CD8-positive, alpha-beta memory T cell (primary cell): ENCODE measurements at places on chromosomes 11 and 22.

DNA sequence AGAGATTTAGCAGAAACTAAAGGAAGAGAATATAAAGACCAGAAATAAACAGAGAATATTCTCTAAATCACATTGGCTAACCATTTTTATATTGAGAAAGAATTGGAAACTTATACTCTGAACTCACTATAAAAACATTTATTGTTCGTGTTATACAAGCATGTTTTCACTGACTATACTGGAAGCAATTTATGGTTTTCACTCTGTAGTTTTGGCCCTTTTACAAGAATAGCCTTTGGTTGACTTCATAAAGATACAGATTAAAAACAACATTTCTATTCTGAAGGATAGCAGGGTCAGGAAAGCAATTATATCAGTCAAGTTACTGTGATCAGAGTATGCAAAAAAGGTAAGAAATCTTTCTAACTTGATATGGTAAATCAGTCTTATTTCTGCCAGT lies 965.7 kb upstream of the FAT3 start:
- no peak for DNase-seq

DNA sequence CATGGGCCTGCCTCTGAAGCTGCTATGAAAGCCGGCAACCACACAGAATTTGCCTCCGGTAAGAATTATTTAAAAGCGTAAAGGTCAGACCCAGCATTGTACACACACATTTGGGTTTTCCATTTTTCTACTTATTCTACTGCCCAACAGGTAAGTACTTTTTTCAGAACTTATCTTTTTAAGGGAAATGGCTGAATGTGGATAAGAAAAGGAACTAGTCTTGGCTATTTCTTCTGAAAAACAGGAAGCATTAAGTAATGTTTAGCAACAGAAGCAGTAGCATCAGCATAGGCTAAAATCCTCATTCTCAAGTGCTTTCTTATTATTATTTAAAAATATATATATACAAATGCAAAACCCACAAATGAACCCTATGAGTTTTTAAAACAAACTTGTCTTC lies 103.1 kb downstream of the MPPED2 start:
- no peak for DNase-seq

DNA sequence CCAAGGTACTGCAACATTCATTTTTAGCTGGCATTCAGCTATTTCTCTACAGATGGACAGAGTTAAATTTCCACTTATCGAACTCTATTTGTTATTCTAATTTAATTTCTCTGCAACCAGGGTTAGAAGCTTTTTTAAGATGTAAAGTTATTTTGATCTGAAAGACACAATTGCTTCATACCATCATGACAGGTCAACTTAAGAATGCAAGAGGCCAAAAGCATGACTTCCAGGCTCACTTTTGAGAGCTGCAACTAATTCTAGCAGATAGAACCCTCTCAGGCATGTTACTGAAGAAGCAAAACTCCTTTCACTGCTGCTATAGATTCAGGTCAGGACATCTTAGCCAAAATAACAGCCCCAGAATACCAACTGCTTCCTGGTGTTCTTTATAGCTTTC lies 86.5 kb upstream of the GALNT18 start:
- no peak for DNase-seq

DNA sequence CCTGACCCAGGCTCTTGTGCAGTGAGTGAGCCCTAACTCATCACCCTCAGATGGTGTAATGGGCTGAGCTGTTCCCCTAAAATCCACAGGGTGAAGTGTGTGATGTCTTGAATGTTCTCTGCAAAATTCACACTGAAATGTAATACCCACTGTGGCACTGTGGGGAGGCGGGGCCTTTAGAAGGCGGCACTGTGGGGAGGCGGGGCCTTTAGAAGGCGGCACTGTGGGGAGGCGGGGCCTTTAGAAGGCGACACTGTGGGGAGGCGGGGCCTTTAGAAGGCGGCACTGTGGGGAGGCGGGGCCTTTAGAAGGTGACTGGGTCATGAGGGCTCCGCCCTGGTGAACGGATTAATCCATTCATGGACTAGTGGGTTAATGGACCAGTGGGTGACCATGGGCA lies 33.0 kb downstream of the CHID1 start:
- DNase-seq = no peak

DNA sequence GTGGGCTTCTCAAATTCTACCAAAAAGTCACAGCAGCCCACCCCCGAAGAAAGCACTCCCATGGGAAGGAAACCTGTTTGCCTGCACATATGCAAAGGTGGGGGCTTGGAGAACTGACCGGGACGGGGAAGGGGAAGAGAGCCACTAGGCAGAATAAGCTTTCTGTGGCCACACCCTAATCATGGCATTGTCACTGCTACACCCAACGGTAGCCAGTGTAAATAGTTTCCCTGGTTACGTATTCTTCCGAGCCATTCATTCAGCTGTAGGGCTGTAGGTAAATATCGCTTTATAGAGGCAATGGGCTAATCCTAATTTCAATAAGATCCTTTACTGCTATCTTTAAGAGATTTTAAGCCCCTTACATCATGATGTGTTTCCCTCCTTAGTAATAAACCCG lies 61.7 kb downstream of the PRDM11 start:
- DNase-seq = no peak
